ENCODE measurements at places on chromosomes 7 and 10.

GRCh38 chr7:88115816-88116215 is 104.0 kb downstream of the SRI start:
- no peak for DNase-seq

GRCh38 chr10:17734432-17735080 is 17.4 kb upstream of the TMEM236 start:
- no peak for DNase-seq

GRCh38 chr10:59012839-59013238 is 163.6 kb upstream of the PHYHIPL start:
- DNase-seq: peak; percentile 81

GRCh38 chr7:143885951-143886350 is 16.0 kb downstream of the TCAF1 start:
- DNase-seq: no peak

- DNase-seq: no peak
These were observed 10.1 kb downstream of the OTUD1 start for GRCh38 chr10:23448802-23449570.

DNA sequence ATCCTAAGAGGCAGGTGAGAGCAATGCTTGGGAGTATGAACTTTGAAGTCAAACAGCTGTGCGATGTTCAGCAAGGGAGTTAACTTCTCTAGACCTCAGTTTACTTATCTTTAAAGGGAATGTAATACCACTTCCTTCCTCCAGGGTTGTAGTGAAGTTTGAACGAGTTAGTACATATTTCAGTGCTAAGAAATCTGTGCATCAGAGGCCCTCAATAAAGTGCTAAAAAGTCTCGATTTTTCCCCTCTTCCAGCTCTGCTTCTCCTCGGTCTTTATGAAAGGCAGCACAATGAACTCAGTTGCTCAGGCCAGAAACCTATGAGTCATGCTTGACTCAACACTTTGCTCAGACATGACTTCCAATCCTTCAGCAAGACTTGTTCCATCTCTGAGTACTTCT is 418.9 kb downstream of the MDFIC start:
- DNase-seq: no peak

GRCh38 chr7:31663072-31663471 is 23.9 kb upstream of the PPP1R17 start:
- no peak for DNase-seq

GRCh38 chr7:118059209-118059608 is 124.8 kb upstream of the LSM8 start:
- DNase-seq: no peak

- DNase-seq: no peak
These were observed 100.0 kb upstream of the AMPH start for GRCh38 chr7:38731215-38731614.

DNA sequence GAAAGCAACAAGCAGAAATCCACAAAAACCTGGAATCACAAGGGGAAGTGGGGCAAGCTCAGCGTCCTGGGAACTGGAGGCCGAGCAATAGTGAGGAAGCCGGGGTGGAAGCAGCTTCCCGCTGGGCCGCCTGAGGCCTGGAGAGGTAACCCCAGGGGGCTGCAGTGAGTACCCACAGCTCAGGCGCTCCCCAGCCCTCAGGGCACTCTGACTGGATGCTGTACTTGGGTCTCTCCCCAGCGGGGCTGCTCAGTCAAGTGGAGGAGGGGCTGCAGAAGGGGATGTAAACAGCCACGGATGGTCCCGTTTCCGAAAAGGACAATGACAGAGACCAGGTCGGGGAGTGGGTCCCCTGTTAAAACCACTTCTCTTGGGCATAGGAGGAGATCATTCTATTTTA is 50.3 kb downstream of the SLIT1 start:
- DNase-seq: no peak

DNA sequence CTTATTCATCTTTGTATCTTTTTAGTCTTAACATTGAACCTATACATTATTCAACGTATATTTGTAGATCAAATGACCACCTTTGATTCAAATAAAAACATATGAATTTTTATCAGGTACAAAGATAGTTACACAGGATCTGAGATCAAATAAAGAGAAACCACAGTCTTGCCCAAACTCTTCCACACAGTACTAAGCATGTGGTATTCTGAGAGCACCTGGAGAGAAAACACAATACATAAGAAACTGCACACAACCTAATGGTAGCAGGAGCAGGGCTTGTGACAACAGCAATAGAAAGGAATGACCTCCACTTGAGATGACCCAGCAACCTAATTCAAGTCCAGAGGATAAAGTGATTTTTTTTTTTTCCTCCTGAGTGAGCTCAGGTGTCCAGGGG is 6.5 kb upstream of the WASL start:
- no peak for DNase-seq

GRCh38 chr10:60542657-60543056 is 153.0 kb upstream of the ANK3 start:
- DNase-seq: no peak

- DNase-seq: no peak
These were observed 63.2 kb downstream of the CACNB2 start for GRCh38 chr10:18203471-18203870.

DNA sequence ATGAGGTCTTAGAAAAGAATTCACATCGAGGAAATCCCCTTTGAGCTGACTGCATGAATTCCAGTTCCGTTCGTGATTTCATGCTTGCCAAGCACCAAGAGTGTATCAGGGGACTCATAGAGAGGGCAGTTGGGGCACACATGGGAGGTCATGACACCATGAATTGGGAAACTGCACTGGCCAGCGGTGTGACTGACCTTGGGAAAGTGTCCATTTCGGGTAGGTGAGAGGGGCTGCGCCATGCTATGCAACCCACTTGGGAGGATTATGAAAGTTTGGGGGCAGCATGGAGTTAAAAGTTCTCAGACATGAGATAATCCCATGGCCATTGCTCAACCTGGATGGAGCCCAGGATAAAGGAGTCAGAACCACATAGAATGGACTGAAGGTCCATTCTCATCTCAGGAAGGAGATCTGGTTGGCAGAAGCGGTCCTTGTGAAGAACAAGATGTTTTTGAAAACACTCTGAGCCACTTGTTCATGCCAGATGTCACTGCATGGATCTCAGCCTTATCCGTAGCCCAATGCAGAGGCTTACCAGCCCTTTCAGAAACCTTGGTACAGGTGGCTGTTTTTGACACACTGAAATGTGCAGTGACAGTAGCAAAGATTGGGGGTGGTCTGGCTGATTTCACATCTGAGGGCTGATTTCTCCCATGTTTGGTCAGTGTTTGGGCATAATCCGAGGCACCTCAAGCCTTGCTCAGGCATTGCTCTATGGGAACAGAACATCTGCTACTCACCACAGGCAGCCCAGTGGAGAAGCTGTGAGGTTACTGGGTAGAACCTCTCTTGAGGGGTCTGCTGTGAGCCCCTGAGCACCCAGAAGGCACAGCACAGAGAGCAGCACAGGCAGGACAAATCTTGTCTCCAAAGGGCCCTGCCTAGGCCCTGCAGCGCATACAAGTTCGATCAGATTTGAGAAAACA is 252.3 kb downstream of the CXCL12 start:
- DNase-seq: no peak

- DNase-seq: no peak
These were observed 108.8 kb downstream of the ATE1 start for GRCh38 chr10:121819049-121819448.

- DNase-seq: no peak
These were observed 201.6 kb downstream of the SORCS3 start for GRCh38 chr10:104842704-104843103.

DNA sequence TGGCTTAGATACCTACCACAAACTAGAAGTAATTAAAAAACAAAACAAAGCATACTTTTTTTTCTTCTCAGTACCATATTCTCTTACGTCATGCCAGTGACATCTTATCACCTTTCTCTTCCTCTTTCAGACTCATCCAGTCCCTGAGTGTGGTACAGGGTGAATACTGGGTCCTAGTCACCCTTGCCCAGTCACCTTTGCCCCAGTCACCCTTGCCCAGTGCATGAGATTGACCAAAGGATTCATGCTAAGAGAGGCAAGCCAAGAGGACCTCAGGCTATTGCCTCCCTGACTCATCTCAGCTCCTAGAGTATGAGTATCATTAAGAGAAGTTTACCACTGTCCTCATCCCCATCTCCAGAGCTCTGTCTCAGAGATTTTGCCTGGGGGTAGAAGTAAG is 10.0 kb upstream of the TSPAN12 start:
- no peak for DNase-seq

GRCh38 chr10:121591186-121591585 is 7.1 kb downstream of the FGFR2 start:
- no peak for DNase-seq

DNA sequence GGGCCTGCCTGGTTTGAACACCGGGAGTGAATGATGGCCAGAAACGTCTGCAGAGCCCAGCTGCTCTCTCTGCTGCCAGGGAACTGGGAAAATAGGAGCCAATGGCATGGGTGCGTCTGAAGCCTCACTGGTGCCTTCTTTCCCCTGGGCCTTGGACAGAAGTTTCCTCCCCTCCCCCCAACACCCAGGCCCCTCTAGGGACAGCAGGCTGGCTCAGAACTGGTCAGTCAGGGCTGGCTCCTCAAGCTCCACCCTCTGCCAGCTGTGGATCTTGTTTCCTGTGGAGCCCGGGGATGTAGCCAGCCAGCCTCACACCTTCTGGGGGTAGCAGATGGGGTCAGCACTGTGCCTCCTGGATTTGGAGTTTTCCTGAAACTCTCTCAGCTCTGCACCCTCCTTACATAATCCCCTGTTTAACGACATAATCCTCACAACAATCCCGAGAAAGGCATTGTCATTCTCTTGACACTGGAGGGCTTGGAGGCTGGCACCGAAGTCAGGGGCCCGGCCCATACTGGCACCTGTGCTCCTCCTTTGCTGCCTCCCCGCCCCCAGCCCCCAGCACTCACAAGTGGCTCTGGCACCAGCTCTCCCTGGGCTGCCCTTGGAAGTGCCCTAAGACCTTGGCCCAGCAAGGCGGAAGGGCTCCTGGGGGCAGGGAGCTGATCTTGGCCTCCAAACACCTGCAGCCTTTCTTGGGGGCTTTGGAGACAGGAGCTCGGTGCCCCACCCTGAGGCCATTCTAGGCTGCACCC is 5.7 kb downstream of the LDB3 start:
- no peak for DNase-seq

GRCh38 chr10:124654686-124655085 is 89.5 kb downstream of the FAM53B start:
- DNase-seq: no peak

GRCh38 chr7:11616466-11616865 is 215.5 kb downstream of the THSD7A start:
- no peak for DNase-seq

DNA sequence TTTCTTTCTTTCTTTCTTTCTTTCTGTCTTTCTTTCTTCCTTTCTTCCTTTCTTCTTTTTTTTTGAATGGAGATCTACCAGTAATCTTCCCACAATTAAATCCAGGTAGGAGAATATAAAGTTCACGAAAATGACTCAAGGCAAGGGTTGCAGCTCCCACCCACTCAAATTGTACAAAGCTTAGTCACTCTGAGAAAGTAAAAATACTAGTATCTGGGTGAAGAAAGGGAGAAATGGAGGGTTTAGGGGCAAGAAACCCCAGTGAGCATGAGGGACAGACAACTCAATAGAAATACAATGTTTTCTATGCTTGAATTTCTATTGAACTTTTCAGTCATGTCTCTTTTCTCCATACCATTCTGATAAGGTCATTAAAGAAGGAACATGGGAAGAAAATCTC is 200.8 kb downstream of the GATA3 start:
- DNase-seq: no peak

DNA sequence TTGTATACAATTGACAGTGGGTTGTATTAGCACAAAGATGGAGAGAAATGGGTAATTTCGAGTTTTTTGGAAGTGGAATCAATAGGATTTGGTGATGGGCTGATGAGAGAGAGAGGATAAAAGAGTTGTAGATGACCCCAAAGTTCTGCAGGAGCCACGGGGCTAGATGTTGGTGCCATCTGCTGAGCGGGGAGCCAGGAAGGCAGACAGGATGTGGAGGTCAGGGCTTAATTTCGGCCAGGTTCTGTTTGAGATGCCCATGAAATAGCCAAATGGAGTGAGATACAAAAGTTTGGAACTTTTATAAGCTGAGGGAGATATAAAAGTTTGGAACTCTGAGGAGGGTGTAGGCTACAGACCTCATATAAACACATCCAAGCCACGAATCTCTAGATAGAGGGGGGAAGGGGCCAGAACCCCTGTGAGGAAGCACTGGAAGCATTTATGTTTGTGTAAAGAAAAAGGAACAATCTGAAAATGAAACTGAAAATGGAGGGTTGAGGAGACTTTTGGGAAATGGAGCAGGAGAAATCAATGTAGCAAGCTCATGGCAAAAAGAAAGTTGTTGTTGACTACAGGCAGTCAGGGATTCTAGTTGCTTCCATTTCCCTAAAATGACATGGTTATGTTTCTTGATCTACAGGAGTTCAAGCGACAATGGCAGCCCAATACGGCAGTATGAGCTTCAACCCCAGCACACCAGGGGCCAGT is 2.2 kb downstream of the GIMAP4 start:
- no peak for DNase-seq

- DNase-seq: no peak
These were observed 411.9 kb downstream of the TFEC start for GRCh38 chr7:115618676-115619075.

GRCh38 chr10:76141376-76141775 is 710.0 kb downstream of the LRMDA start:
- DNase-seq: no peak

DNA sequence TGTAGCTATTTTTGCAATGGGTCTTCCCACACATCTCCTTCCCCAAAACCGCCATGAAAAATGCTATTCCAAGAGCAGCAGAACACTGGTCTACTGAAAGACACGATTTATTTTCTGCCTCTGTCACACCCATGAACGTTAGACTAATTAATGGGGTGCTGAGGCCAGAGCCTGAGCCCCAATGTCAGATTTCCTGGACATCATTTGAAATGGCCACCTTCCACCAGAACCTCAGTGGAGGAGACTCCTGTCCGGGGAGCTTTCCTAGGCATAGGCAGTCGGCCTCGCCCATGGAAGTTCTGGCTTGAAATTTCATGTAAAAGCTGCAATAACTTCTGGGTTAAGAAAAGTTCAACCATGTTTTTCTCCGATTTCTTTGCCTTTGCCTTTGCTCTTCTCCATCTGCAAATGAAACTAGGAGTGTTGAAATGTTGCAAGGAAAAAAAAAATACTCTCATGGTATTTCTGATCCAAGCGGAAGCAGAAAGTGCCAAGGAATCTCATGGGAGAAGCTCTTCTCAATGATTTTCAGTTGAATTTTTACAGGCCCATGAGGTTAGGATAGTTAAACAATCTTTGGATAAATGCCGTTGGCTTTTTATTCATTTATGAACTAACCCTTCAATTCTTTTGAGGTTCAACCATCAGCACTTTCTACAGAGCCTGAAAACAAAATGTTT is 570.8 kb upstream of the MGMT start:
- DNase-seq: no peak

- no peak for DNase-seq
These were observed 68.1 kb downstream of the TNS3 start for GRCh38 chr7:47513741-47514241.

DNA sequence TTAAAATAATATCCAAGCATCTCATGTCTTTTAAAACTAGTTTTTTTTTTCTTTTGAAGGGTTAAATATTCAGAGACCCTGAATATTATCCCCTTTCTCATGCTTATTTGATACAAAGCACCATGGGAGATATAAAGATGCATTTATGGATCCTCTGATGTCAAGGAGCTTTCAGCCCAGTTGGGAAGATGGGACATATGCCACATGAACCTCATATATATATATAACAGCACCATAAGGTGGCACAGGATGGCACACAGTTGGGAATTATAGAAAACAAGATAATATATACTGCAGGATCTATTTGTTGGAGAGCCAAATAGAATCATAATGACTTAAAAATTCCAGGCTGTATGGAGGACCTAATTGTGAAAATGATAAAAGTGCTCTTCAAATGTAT is 185.4 kb upstream of the IMMP2L start:
- no peak for DNase-seq
